SJSA1 (cell line): ENCODE measurements at places on chromosomes 6 and 20. TPM values are rescaled to one million over a fixed set of nuclear protein-coding genes. Genes with fewer than 3 reads are reported as not detected.

CRYBG1 gene
- total RNA-seq, result 6.4 and 10.1 TPM in 2 replicates

DNA sequence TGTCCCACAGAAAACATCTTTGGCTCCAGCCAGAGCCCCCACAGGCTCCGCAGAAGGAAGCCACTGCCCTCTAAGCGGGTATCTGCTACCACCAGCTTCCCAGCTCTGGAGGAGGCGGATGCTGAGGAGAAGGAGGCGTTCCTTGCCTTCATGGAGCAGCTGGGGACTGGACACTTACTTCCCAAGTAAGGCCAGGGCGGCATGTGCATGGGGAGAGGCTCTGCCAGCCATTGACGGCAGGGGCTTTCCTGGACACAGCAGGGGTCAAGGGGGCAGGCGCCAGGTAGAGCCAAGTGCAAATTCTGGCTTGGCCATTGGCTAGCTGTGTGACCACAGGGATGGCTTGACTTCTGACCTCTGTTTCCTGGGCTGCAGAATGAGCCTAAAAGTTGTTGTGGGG lies 17.8 kb downstream of the RAB44 start:
- no peak overlapping the region for H3K4me3 ChIP-seq
- H3K36me3 ChIP-seq, result no peaks in the 10 kb centered on the region

- peaks cover 3% of the 10 kb centered on the region; the same call in 1 of the 2 replicates for H3K27me3 ChIP-seq
- H3K27ac ChIP-seq, result no peak overlapping the region
- H3K4me3 ChIP-seq, result no peak overlapping the region
- no peak for DNase-seq
- no peaks in the 10 kb centered on the region for H3K36me3 ChIP-seq
- no peaks in the 10 kb centered on the region for H3K4me1 ChIP-seq
Observed at GRCh38 chr6:167279766-167280446, 11.2 kb upstream of the UNC93A start.

DNA sequence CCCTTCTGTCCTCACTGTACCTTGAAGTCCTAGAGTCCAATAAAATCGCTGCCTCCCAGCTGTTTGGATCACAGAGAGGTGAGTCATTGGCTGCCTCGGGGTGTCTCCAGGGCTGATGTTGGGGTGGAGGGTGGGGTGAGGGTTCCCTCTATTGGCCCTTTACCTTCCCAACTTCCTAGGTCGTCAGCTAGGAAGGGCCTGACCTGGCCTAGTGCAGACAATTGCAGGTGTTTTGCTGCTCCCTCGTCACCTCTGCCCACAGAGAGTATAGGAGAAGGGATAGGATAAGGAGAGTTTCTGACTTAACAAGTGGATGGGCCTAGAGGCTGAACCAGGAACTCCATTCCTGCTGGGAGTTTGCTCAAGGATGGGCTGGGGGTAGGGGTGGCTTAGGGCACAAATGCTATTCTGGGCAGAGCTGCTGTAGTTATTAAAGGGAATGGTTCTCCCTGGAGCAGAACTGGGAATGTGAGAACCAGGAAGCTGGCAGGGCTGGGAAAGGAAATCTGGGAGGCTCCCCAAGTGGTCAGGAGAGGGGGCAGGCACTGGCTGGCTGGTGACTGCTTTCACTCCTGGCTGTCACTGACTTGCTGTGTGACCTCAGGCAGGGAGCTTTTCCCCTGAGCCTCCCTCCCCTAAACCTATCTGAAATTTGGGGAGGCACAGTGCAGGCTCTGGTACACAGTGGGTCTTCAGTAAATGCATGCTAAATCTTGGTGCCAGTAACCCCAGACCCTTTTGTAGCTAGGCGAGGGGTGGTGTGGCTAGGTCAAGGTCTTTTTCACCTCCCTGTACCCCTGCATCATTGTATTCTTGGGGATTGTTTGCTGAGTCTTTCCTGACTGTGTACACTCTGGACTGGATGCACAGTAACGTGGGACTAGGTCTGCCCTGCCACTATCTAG lies 1.5 kb downstream of the TP53INP2 start:
- peaks cover 5% of the 10 kb centered on the region for H3K36me3 ChIP-seq
- peaks cover 18% of the 10 kb centered on the region for H3K4me1 ChIP-seq
- no peak overlapping the region for H3K4me3 ChIP-seq
- no peak overlapping the region for H3K27ac ChIP-seq
- H3K27me3 ChIP-seq, result no peaks in the 10 kb centered on the region
- DNase-seq, result peak; percentile 26

CPNE5 gene
- 0.08 TPM in 1 of 2 replicates, not detected in the other for total RNA-seq

DNA sequence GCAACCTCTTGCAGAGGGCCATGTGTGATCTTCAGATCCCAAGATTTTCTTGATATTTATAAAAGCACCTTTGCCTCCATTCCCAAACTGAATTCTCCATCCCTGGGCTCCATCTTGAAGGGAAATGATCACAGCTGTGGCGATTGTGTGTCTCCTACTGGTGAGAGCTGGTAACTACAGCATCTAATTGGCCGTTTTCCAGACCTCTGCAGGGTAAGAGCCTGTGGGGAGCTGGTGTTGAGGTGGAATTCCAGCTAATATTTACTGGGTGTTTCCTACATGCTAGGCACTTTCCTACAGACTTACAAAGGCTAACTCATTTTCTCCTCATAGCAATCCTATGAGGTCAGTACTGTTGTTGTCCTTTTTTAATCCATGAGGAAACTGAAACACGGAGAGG lies 59.2 kb upstream of the FNDC1 start:
- H3K4me1 ChIP-seq, result peaks cover 20% of the 10 kb centered on the region
- DNase-seq, result peak; percentile 63
- H3K27me3 ChIP-seq, result no peaks in the 10 kb centered on the region
- no peak overlapping the region for H3K4me3 ChIP-seq
- H3K27ac ChIP-seq, result 0 out of 2 replicates have a peak overlapping the region, but pooled peaks have one; percentile 18

- H3K4me3 ChIP-seq, result no peak overlapping the region
- DNase-seq, result no peak
- peaks cover 2% of the 10 kb centered on the region; the same call in 1 of the 2 replicates for H3K27me3 ChIP-seq
- H3K27ac ChIP-seq, result no peak overlapping the region
Observed at GRCh38 chr20:8800089-8800488, 268.8 kb upstream of the PLCB4 start.

DNA sequence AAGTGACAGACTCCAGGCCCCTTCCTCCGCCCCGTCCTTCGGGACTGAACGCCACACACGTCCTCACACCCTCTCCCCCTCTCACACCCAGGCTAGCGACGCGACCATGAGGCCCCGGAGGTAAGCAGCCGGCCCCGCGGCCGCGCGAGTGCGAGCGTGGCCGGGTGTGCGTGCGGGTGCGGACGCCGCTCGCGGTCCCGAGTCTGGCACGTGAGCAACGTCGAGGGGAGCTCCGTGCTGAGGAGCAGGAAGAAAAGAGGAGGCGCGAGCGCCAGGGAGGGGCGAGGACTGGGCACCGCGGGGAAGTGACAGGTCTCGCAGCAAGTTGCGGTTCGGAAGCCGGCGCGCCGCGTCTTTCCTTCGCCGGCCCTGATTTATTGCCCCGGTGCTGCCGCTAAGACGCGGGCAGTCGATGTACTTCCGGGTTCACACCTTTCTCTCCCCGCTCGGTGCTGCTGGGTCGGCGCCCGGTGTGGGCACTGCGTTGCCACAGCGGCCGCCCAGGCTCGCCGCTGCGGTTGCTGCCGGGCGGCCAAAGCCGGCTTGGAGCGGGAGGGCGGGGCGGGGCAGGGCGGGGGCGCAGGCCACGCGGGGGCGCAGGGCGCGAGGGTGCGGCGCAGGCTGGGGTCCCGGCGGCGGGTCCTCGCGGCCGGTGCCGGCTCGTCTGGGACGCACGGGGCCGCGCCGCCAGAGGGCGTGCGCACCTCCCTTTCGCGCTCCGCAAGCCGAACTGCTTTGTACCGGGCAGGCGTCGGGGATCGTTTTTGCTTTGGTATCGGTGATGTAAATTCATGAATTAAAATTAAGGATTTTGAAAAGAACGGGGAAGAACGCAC lies 15.8 kb upstream of the LIN28B start:
- peaks cover 6% of the 10 kb centered on the region for H3K4me1 ChIP-seq
- no peak overlapping the region for H3K27ac ChIP-seq
- H3K27me3 ChIP-seq, result peaks cover 23% of the 10 kb centered on the region
- H3K4me3 ChIP-seq, result peak overlapping the region; percentile 16
- no peaks in the 10 kb centered on the region for H3K36me3 ChIP-seq

DNA sequence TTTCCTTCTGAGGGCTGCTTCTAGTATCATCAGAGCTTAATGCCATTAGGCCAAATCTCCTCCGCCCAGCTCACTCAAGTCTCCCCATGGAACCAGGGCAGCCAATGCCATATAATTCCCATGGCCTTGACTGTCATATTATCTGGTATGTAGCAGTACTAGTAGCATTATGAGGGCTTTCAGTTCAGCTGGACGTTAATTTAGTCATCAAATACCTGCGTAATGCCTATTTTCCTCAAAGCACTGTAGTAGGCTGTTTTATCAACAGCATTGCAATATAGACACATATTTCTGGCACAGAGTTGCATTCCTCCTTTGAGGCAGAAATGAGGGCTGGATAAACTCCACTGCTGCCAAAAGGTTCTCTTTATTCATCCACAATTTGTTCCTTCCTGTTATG lies 1.7 kb downstream of the KCTD20 start:
- H3K4me1 ChIP-seq, result peaks cover 31% of the 10 kb centered on the region
- H3K27ac ChIP-seq, result 0 out of 2 replicates have a peak overlapping the region, but pooled peaks have one; percentile 10
- H3K36me3 ChIP-seq, result peaks cover 25% of the 10 kb centered on the region
- H3K4me3 ChIP-seq, result peak overlapping the region; percentile 95; the same call in 1 of the 2 replicates
- no peak for DNase-seq

GRCh38 chr6:156982168-156982567 lies 205.0 kb downstream of the ARID1B start:
- no peak overlapping the region for H3K27ac ChIP-seq
- no peaks in the 10 kb centered on the region for H3K27me3 ChIP-seq
- DNase-seq, result no peak
- H3K4me3 ChIP-seq, result no peak overlapping the region

PLCB1 gene
- total RNA-seq, result 3.9 and 10.0 TPM in 2 replicates

RAD21L1 gene
- total RNA-seq, result 0.19 and 0.29 TPM in 2 replicates

ADTRP gene
- total RNA-seq, result 0.58 TPM in 1 of 2 replicates, not detected in the other

MAS1 gene
- not detected in 2 replicates for total RNA-seq
